ENCODE measurements at places on chromosomes 2 and 18. TPM values are rescaled to one million over a fixed set of nuclear protein-coding genes. Genes with fewer than 3 reads are reported as not detected.

- no peak overlapping the region for H3K4me3 ChIP-seq
- no peaks in the 10 kb centered on the region for H3K36me3 ChIP-seq
- H3K27me3 ChIP-seq, result no peaks in the 10 kb centered on the region
- H3K4me1 ChIP-seq, result peaks cover 40% of the 10 kb centered on the region
These were observed 15.5 kb downstream of the SPRED2 start for GRCh38 chr2:65416945-65417344.

The OBSL1 gene
- 161 TPM for total RNA-seq

- H3K27ac ChIP-seq, result peak overlapping the region; percentile 75
- peak; percentile 64 for DNase-seq
- peak overlapping the region; percentile 18 for H3K4me3 ChIP-seq
- H3K36me3 ChIP-seq, result 0 out of 2 replicates have a peak, but pooled peaks cover 4% of the 10 kb centered on the region
- H3K4me1 ChIP-seq, result peaks cover 34% of the 10 kb centered on the region
These were observed 63.2 kb upstream of the MGAT4A start for GRCh38 chr2:98793897-98794830.

The IL1RN gene
- total RNA-seq, result 5.0 TPM

GRCh38 chr2:117775703-117776219, 38.7 kb upstream of the DDX18 start:
- peaks cover 34% of the 10 kb centered on the region for H3K27me3 ChIP-seq
- H3K27ac ChIP-seq, result no peak overlapping the region
- H3K4me1 ChIP-seq, result no peaks in the 10 kb centered on the region
- H3K36me3 ChIP-seq, result no peaks in the 10 kb centered on the region
- no peak for DNase-seq
